ENCODE measurements at places on chromosomes 6 and 20.

- no peak for DNase-seq
Observed at GRCh38 chr6:33143113-33143770, 49.0 kb downstream of the COL11A2 start.

GRCh38 chr6:24219670-24220069, 93.7 kb downstream of the NRSN1 start:
- no peak for DNase-seq

DNA sequence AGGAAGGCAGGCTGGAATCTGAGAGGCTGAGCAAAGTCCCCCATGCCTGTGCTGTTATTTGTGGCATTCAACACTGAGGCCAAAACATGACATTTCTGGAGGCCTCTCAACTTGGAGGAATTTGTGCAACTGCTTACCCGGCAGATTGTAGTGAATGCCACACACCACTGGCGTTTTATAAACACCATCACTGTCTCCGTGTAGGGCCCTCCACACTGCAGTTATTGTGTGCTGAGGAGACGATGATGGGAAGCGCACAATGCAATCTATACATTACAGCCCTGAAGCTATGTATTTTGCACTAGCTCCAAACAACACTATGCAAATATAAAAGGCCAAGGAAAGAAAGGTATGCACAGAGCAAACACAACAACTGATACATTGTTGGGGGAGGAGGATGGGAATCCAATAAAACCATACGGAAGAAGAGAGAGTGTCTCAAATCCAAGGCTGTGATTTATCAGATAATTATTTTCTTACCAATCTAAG, 106.5 kb downstream of the SMLR1 start:
- no peak for DNase-seq

GRCh38 chr20:57618091-57618763, 2.0 kb downstream of the ZBP1 start:
- peak; percentile 64 for DNase-seq

DNA sequence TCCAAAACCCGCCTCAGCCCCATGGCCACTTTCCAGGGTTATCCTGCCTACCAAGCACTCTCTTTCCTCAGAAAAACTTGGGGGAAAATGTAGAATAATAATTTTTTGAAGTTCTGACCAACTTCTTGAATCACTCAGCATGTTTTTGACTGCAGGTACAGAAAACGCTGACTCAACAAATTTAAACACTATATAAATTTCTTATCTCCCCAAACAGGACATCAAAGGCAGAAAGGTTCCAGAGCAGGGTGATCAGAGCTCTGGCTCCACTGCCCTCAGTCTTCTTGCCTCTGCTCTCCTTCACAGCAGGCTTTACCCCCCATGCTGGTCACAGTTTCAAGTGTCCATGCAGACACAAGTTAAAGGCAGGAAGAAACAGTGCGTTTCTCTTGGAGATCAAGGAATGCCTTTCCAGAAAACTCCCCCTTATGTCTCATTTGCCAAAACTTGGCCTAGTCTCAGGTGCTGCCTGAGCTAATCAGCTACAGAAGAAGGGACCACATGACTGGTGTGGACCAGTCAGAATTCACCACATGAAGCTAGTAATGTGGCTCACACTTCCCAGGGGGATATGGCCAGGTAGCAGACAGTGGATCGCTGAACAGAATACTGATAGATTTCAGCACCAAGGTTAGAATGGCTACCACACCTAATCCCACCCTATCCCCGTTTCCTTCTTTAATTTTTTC, 24.4 kb upstream of the SLC17A3 start:
- DNase-seq: peak; percentile 51

- no peak for DNase-seq
Observed at GRCh38 chr20:62918831-62919230, 7.5 kb downstream of the DIDO1 start.

DNA sequence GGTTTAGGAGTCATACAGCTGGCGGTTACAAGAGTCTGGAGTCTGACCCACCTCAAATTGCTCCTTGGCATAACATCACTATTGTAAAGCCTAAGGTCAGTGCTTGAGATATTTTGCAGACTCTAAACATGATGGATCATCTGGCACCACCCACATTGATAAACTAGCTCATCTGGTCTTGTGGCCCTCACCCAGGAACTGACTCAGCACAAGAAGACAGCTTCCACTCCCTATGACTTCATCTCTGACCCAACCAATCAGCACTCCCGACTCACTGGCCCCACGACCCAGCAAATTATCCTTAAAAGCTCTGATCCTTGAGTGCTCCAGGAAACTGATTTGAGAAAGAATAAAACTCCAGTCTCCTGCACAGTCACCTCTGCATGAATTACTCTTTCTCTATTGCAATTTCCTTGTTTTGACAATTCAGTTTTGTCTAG, 115.9 kb downstream of the CD24 start:
- peak; percentile 97 for DNase-seq

GRCh38 chr6:89251170-89251569, 34.0 kb upstream of the GABRR1 start:
- DNase-seq: no peak

- no peak for DNase-seq
Observed at GRCh38 chr6:121670511-121670910, 235.1 kb downstream of the GJA1 start.

GRCh38 chr6:27865850-27866356, 46.3 kb downstream of the OR2B2 start:
- no peak for DNase-seq

- no peak for DNase-seq
Observed at GRCh38 chr6:98116455-98116854, 717.9 kb upstream of the POU3F2 start.

DNA sequence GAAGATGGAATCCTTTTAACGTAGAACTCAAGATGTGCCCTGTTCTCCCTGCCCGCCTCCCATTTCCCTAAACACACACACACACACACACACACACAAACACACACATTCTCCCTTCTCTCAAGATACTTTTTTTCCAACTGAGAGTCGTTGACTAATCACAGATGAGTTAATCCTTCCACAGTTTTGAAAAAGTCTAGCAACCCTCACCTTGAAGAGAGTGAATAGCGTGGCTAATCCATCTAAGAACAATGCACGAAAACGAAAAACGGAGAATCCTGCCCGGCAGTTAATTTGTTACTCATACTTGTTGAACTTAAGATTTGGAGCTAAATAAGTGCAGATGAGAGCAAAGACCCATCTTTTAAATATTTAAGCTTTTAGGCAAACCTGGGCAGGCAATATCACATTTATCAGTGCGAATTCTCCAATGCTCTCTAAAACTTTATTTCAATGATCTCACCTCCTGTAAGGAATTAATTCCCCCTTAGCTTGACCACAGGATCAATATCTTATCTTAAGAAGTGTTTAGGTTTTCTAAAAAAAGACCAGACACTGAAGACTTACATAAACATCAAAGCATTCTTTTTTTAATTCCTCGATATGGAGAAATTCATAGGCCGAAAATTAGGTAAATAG, 1.1 kb downstream of the AGPAT4 start:
- DNase-seq: no peak

GRCh38 chr20:4272225-4272624, 256.9 kb upstream of the RNF24 start:
- DNase-seq: no peak
